ENCODE measurements at places on chromosomes 7 and 10. TPM values are rescaled to one million over a fixed set of nuclear protein-coding genes. Genes with fewer than 3 reads are reported as not detected.

GRCh38 chr10:116126954-116127695 lies 145.9 kb downstream of the GFRA1 start:
- ATAC-seq, result no peak

GRCh38 chr10:119700321-119700954 lies 25.4 kb upstream of the INPP5F start:
- ATAC-seq, result peak; percentile 13

GRCh38 chr7:127347567-127348246 lies 44.8 kb downstream of the ZNF800 start:
- ATAC-seq, result peak; percentile 98

DNA sequence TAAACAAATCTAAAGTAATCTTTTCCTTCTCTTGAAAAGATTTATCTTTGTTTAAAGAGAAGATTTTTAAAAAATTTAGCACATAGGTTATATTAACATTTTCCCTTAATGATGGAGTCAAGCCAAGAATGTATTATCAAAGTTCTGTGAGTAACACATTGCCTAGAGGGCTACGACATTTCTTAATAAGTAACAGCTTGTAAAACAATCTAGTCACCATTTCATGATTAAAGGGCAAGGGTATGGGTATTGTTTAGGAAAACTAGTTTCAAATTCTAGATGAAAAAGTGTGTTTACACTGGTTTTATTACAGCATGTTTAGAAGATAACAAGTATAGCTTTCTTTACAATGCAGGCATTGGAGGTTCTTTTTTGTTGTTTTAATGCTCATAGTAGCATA lies 28.6 kb upstream of the LAMB4 start:
- no peak for ATAC-seq

DGKB gene
- not detected for total RNA-seq

- no peak for ATAC-seq
These were observed 46.8 kb downstream of the DOCK4 start for GRCh38 chr7:112159351-112159750.

GRCh38 chr10:94370501-94370900 lies 7.8 kb upstream of the NOC3L start:
- no peak for ATAC-seq

SPOCK2 gene
- 191 TPM for total RNA-seq

CLEC5A gene
- not detected for total RNA-seq

DNA sequence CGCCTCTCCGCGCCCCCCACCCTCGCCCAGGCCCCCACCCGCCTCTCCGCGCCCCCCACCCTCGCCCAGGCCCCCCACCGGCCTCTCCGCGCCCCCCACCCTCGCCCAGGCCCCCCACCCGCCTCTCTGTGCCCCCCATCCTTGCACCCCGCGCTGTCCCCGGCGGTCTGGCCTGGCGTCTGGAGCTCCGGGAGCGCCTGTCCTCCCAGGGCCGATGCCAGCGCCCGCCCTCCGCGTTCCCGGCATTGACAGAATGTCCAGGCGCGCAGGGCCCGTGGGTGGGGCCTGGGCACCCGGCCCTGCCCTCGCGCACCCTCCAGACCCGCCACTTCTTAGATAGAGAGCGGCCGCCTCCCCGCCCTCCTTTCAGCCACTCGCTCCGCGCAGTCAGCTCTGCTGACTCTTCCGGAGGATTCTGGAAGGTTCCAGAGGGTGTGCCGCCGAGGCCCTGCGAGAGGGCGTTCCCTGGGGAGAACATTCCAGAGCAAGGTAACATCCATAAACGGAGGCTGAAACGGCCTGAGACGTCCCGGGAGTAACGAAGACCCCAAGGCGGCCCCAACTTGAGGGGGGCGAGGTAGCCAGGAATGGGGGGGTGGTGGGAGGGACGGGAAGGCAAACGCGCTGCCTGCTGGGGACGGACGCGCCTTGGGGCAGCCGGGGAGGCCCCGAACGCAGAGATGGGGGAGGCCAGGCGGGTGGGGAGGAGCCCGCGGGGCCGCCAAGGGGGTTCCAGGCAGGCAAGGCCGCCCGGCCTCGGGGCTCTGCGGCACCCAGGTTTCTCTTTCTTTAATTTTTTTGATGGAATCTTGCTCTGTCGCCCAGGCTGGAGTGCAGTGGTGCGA lies 117.8 kb downstream of the DYNC2I1 start:
- ATAC-seq, result no peak

DNAJC1 gene
- 21.5 TPM for total RNA-seq

DNA sequence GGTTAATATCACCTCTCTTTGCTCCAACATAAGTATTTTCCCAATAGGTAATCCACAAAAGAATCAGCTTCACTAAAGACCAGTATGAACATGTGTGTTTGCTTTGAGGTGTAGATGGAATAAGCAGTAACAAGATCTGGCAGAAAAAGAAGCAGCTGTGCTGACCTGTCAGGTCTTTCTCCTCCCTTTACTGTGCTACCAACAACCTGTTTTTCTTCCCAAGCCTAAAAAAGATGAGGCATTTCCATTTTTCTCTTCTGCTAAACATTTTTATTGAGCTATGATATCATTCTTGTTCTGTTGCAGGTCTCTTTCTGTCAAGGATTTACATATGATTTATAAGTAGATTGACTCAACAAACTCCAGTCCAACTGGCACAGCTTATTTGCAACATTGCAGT lies 315.2 kb upstream of the GLI3 start:
- ATAC-seq, result no peak

DNA sequence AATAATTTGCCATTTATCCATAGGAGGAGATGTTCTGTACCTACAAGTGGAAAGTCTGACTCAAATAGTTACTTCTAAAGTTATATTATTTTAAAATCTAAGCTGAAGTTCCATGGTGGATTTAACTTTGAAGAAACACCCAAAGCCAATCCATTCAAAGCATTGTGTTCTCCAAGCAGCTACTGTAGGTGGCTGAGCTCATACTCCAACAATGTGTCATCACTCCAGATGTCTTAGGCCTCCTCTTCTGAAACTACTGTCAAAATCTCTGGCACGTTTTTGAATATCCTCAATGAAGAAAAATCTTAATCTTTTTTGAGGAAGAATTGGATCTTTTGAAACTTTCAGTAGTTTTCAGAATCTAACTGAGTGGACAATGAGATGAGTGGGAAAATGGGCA lies 169.1 kb downstream of the PTEN start:
- ATAC-seq, result no peak

ZNF212 gene
- 9.3 TPM for total RNA-seq

DNA sequence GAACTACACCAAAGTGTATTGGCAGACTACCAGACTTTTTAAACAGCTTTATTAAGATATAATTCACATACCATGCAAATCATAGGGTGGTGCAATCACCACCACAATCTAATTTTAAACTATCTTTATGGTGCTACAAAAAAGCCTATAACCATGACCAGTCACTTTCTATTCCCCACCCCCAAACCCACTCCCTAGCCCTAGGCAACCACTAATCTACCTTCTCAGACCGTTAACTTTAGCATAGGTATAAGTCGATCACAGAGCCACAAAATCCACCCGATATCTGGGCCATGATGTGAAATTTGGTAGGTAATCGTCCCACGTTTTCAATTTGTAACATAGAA lies 536 bp upstream of the POM121 start:
- ATAC-seq, result peak; percentile 45

- no peak for ATAC-seq
These were observed 46.9 kb upstream of the SFMBT2 start for GRCh38 chr10:7457478-7458316.

PNLIPRP2 gene
- not detected for total RNA-seq

DNA sequence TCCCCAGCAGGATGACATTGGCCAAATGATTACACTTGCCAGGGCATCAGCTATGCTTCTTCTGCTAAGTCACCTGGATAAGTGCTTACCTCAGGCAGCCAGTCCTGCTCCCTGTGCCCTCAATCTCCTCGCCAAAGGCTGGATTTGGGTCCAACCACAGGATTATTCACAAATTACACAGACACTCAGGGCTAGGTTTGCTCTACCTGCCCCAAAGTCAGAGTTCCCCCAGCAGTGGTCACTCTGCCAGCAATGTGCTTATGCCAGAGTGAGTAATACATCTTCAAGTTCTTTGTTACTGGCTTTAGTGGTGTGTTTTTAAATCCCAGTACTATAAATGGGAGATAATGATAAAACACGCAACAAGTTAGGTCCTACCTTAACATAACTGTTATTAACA lies 189.7 kb upstream of the SEMA3D start:
- no peak for ATAC-seq

DNA sequence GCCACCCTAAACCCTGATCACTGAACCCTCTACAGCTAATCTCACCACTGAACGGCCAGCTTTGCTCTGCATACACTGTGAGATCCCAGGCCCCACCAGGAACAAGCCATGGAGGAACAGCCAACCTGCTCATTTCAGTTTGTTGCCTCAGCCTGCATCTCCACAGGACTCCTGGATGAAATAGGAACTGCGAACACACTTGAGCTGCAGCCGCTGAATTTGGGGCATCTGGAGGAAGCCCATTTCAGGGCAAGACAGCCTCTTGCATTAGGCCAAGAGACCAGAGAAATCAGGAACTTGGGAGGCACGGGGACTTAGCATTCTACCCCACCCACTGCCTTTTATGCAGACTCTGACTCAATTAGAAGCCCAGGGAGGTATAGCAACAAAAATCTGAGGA lies 14.5 kb upstream of the EGR2 start:
- no peak for ATAC-seq

AGAP5 gene
- total RNA-seq, result 7.2 TPM

DNA sequence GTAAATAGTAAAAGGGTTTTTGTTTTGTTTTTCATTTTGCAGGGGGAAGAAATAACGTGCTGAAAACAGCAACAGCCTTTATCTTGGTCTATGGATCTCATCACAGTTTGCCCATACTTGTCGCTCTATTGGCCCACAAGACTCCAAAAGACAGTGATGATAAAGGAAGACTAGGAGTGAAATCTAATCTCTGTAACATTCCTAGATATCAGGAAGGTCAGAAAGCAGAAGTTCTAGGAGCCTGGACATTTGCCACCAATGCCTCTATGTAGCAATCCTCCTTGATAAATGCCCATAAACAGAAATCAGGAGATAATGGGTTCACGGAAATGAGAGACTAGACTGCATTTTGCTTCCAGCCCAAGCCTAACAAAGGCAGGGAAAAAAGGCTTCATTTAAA lies 8.9 kb downstream of the CUBN start:
- ATAC-seq, result no peak

ITGB8 gene
- total RNA-seq, result 0.05 TPM

GRCh38 chr10:78505657-78506056 lies 472.0 kb downstream of the RPS24 start:
- ATAC-seq, result peak; percentile 90

UCN3 gene
- not detected for total RNA-seq

GRCh38 chr7:38185395-38186307 lies 7.6 kb downstream of the STARD3NL start:
- no peak for ATAC-seq

DNA sequence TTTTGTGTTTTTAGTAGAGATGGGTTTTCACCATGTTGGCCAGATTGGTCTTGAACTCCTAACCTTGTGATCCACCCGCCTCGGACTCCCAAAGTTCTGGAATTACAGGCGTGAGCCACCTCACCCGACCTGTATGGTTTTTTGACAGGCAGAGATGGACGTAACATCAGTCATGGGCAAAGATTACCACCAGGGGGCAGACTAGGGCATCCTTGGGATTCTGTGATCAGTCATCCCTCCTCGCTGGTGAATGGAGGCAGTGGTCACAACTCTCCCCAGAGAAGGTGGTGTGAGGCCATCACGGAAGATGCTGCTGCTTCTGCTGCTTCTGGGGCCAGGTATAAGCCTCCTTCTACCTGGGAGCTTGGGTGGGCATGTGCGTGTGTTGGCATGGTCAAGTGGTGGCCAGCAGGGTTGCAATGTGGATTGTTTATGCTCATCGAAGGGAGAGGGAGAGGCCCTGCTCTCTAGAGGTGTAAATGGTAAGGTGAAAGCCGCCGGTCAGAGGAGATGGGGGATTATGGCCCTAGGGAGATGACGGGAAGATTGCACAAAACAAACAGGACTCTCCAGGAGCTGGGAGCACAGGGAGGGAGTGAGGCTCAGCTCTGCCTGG lies 122.7 kb upstream of the PRSS1 start:
- peak; percentile 88 for ATAC-seq

- ATAC-seq, result no peak
These were observed 5.5 kb downstream of the PPA1 start for GRCh38 chr10:70227548-70228320.

CTAGE8 gene
- 0.28 TPM for total RNA-seq

DNA sequence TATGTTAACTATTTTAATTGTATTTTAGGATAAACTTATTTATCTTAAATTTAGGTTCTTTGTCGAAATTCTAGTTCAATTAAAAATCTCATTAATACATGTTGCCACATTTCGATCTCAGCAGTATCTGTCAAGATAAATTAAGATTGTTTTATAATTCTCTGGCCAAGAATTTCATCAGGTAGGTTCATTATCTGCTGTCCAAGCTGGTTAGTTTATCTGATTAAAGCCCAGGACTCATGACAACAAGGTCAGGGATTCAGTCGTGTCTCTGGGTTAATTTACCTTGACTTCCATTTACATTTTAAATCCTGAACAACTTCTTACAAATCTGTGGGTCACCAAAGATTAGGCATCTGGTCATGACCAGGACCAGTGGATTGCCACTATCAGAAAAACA lies 7.6 kb downstream of the STEAP4 start:
- no peak for ATAC-seq

DNA sequence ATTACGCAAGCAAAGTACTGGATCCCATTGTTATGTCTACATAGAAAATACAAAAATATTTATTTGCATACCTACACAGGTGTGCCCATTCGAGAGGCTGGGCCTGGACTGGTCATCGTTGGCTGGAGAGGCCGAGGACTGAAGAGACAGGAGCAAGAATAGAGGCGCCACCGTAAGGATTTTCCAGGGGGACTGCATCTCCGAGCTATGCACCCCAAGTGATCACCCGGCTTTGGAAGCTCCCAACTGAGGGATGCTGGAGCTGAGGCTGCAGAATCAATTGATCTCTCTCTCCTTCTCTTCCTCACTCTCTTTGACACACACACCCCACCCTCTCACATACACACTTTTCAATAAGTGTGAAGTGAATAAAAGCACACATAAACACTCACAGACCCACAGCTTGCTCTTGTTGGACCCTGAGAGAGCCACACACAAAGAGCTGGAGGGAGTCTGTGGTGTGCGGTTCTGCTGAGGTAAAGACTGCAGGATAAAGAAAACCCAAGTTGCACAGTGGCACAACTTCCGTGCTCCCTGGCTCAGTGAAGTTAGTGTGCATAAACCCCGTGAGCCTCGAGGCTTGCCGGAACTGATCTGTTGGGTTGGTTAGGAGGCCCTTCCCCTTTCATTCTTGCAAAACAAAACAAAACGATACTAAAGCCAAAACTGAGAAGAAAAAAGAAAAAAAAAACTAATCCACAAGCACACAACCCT lies at the start of gene AOAH:
Gene AOAH, minus strand, starts transcription at position 544 of the 714 bp plus-strand sequence. Its CDS starts 346 bp downstream, at position 198.
- ATAC-seq, result peak; percentile 79

CLDN4 gene
- 0.26 TPM for total RNA-seq

DNA sequence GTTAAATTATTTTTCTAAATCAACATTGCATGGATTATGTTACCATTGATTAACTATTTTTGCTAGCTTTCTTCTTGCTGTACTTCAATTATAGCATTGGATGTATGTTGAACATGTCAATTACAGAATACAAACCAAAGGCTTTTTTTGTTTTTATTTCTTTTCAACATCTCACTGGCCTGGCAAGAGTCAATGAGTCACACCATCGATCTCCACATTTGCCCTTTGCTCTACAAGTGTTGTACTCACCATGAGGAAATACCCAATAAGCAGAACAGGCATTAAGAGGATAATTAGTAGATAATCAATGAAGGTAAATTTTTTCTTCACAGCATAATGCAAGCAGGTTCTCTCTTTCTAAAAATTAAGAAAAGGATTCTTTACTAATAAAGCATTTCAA lies 23.3 kb downstream of the ANKRD22 start:
- no peak for ATAC-seq

DEPP1 gene
- total RNA-seq, result 0.73 TPM
